SJCRH30 (cell line): ENCODE measurements at places on chromosomes 7 and 10. TPM values are rescaled to one million over a fixed set of nuclear protein-coding genes. Genes with fewer than 3 reads are reported as not detected.

ZNF485 gene
- 2.2 and 2.9 TPM in 2 replicates for total RNA-seq

DNA sequence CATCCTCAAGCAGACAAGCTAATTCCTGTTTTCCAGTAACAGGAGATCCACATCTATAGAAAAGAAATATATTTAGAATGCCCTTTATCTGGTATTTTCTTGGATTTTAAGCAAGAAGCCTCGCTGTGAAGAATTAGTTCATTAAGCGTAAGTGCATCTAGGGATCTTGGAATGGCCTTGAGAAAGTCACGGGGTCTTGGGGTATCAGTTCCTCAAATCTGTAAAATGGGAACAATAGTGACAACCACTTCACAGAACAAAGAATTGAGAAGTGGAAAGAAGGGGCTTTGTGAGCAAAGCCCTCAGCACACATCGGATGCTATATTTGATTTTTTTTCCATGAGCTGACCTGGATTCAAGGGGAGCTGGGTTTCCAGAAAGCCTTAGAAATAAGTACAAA is 32.3 kb upstream of the WDFY4 start:
- H3K27me3 ChIP-seq: no peaks in the 10 kb centered on the region
- no peak overlapping the region for H3K27ac ChIP-seq
- no peaks in the 10 kb centered on the region for H3K36me3 ChIP-seq
- H3K4me3 ChIP-seq: no peak overlapping the region
- no peaks in the 10 kb centered on the region for H3K4me1 ChIP-seq

DNA sequence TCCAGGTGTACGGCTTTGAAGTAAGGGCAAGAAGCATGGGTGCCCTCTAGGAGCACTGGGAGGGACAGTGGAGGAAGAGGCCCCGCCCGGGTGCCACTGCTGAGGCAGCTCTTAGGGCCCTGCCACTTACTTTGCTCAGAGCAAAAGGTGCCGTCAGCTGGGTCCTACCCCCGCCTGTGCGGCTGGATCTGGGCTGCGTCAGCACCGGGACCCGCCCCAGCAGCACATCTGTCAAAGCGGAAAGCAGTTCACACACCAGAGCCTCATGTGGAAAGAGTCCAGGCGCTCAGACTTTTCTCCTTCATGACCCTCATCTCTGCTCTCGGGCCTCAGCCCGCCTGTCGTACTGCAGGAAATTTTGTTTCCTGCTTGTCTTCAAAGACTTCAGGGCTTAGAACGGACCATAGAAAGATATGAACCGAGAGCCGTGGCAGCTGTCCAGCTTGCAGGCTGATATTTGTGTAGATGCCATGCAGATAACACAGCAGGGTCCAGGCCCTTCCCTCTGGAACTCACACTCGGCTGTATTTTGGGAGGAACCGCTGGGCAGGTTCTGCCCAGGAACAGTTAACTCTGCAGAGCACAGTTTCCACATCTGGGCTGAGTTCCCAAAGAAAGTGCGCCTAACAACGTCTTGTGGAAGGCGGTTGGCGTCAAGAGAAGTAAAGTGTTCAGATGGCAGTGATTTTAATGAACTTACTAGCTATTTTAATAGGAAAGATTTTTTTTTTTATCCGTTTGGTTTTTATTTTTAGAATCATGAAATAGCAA is 44.3 kb upstream of the PRKAR1B start:
- no peaks in the 10 kb centered on the region for H3K4me1 ChIP-seq
- no peaks in the 10 kb centered on the region; the same call in 1 of the 2 replicates for H3K36me3 ChIP-seq
- H3K4me3 ChIP-seq: no peak overlapping the region
- DNase-seq: no peak
- H3K27me3 ChIP-seq: no peaks in the 10 kb centered on the region
- no peak overlapping the region for H3K27ac ChIP-seq

DNA sequence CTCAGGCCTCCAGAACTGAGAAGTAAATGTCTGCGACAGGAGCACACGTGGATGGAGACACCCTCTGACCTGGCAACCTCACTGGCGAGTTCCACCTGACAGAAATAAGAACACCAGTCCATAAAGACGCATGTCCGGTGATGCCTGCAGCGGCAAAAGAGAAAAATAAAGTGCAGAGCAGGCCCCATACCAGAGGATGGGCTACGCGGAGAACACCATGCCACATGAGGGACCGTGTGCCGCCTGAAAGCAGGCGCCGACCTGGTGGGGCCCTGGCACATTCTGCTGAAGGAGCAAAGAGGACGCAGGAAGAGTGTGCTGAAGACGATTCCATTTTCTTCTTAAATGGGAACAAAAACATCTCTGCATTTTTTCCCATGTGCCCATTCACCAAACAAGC is 105.0 kb downstream of the VIPR2 start:
- no peaks in the 10 kb centered on the region for H3K27me3 ChIP-seq
- no peak overlapping the region for H3K4me3 ChIP-seq
- no peak for DNase-seq
- H3K27ac ChIP-seq: no peak overlapping the region

KIF20B gene
- 39.1 and 48.3 TPM in 2 replicates for total RNA-seq

GRCh38 chr10:129662426-129662825 is 195.4 kb downstream of the MGMT start:
- H3K4me3 ChIP-seq: no peak overlapping the region
- no peak overlapping the region for H3K27ac ChIP-seq
- no peaks in the 10 kb centered on the region for H3K27me3 ChIP-seq
- no peaks in the 10 kb centered on the region for H3K36me3 ChIP-seq
- no peak for DNase-seq
- no peaks in the 10 kb centered on the region for H3K4me1 ChIP-seq

COBL gene
- 0.03 and 0.04 TPM in 2 replicates for total RNA-seq

ORC5 gene
- 55.5 and 77.1 TPM in 2 replicates for total RNA-seq

CLCN1 gene
- total RNA-seq: not detected in 2 replicates

NPY4R2 gene
- total RNA-seq: not detected in 2 replicates

- no peak overlapping the region for H3K27ac ChIP-seq
- no peak for DNase-seq
- no peaks in the 10 kb centered on the region for H3K4me1 ChIP-seq
- H3K27me3 ChIP-seq: no peaks in the 10 kb centered on the region
These were observed 221.6 kb downstream of the TMEM178B start for GRCh38 chr7:141295367-141295895.
